SK-N-SH treated with all-trans-retinoic acid at 6 μM for 48 hours (cell line): ENCODE measurements at places on chromosomes 1 and 21.

DNA sequence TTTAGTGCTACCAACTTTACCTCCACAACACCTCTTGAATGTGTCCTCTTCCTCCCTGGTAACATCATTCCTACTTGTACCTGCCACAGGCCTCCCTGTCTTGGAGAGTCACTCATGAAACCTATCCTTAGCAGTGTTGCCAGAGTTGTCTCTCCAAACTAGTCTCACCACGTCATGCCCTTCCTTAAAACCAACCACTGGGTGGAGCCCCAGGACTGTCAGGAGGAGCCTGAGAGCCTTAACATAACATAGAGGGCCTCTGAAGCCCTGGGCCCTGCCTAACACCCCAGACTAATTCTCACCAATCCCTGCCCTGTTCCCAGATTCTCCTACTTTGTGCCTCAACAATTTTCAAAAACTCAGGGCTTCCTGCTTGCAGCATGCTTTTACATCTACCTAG lies 65.3 kb downstream of the ZNF697 start:
- peak; percentile 97 for ATAC-seq

DNA sequence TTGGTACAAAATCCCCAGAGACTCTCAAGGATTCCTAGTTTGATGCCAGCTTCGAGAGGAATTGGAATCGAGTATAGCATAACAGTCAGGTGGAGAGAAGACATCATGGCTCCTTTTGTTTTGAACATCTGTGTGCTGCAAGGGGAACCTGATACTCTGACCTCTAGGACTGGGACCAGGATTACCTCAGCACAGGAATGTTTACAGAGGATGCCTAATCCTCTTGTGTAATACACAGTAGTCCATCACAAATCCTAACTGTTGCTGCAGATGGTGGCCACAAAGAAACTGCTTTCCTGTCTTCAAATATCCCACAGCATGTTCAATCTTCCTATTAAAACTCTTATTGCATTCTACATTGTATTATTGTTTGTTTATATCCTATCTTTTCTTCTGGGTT lies 111.8 kb upstream of the PRMT6 start:
- ATAC-seq = no peak

DNA sequence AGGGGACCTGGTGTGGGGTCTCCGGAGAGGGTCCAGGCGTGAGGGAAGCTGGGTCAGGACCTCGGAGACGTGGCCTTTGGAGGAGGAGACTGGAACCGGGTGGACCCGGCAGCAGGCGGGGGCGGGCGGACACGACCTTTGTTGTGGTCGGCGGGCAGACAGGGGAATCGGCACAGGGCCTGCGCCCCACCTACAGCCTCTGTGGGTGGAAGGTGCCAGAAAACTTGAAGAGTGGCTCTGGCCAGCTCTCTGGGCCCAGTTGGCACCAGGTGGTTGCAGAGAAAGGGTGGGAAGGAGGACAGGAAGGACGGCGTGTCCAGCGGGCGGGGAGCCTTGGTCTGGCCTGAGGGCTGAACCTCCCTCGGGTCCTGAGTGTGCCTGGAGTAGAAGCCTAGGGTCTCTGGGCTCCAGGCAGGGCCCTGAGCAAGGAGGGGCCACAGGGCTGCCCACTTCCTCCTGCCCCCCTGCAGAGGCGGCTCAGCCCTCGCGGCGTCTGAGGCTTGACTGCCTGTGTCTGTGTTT lies 7.7 kb upstream of the TTLL10 start:
- ATAC-seq = no peak

DNA sequence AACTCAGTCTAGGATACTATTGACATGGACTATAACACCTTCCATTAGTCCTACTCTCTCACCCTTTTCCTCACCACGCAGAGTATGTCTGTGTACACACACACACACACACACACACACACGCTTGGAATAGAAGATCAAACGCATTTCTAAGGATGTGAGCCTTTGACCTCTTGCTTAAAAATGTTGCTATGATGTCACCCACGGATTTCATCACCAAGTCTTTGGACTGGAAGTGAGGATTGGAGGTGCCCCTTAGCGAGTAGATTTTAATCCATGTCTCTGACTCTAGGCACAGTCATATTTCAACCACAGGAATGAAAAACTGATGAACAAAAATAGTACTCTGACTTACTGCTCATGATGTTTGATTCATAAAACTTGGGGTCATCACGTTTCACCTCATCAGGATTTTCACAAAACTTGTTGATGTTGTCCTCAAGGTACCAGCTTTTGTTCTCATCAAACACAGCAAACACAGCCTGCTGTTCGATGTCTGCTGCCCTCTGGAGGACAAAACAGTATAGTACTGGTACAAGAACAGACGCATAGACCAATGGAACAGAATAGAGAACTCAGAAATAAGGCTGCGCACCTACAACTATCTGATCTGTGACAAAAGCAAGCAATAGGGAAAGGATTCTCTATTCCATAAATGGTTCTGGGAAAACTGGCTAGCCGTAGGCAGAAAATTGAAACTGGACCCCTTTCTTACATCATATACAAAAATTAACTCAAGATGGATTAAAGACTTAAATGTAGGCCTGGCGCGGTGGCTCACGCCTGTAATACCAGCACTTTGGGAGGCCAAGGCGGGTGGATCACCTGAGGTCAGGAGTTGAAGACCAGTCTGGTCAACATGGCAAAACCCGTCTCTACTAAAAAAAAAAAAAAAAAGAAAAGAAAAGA lies 39.9 kb downstream of the F5 start:
- ATAC-seq = peak; percentile 94

DNA sequence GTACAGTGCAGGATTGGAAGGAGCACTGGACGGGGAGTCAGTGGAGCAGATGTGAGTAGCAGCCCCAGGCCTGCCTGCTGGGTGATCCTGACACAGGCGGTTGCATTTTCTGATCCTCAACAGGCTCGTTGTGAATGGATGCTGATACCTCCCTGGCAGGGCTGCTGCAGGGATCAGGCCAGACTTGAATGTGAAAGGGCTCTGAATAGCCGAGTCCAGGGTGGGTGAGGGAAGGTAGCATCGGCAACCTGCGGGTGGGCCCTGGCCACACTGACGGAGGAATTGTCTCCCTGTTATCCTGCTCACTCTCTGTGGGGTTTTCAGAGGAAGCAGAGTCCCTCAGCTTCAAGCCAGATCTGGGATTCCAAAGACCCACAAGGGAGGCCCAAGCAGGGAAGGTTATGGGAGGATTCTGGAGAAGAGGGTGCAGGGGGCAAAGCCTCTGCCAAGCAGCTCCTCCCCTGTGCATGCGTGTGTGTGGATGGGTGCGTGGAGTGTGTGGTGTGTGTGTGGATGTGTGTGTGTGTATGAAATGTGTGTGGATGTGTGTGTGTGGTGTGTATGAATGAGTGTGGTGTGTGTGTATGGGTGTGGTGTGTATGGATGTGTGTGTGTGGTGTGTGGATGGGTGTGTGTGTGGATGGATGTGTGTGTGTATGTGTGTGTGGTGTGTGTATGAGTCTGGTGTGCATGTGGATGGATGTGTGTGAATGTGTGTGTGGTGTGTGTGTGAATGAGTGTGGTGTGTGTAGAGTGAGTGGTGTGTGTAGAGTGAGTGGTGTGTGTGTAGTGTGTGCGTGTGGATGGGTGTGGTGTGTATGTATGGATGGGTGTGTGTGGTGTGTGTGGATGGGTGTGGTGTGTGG lies 100.3 kb downstream of the UBIAD1 start:
- ATAC-seq = no peak

GRCh38 chr1:76480827-76481226 lies 386.5 kb upstream of the ST6GALNAC5 start:
- ATAC-seq = peak; percentile 57

GRCh38 chr1:156510709-156511108 lies 10.1 kb upstream of the MEF2D start:
- peak; percentile 21; the same call in 2 of the 3 replicates for ATAC-seq

- ATAC-seq = no peak
Observed at GRCh38 chr1:108327534-108328466, 83.9 kb upstream of the NBPF4 start.

GRCh38 chr21:46226920-46227599 lies 1.5 kb downstream of the LSS start:
- no peak for ATAC-seq

DNA sequence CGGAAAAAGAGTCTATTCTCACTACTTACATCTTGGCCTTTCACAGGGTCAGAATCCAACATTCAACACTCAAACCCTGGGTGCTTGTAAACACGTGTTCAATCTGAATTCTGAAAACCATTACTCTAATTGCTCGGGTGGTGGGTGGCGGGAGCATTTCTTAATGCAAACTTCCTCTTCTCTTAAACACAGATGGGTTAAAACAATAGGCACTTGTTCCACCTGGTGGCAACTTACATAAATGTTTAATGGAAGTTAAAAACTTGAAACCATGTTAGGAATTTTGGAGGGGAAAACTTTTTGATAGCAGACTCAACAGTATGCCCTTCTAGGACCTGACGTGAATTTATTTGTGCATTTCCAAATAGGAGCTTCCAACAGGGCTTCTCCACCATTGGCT lies 23.4 kb upstream of the TDRD10 start:
- ATAC-seq = peak; percentile 16; the same call in 2 of the 3 replicates

- ATAC-seq = no peak
Observed at GRCh38 chr1:44421446-44421884, 16.4 kb downstream of the RNF220 start.

GRCh38 chr1:82646888-82647287 lies 846.2 kb downstream of the ADGRL2 start:
- no peak for ATAC-seq

GRCh38 chr1:225739542-225740107 lies 38.0 kb upstream of the SRP9 start:
- no peak for ATAC-seq

DNA sequence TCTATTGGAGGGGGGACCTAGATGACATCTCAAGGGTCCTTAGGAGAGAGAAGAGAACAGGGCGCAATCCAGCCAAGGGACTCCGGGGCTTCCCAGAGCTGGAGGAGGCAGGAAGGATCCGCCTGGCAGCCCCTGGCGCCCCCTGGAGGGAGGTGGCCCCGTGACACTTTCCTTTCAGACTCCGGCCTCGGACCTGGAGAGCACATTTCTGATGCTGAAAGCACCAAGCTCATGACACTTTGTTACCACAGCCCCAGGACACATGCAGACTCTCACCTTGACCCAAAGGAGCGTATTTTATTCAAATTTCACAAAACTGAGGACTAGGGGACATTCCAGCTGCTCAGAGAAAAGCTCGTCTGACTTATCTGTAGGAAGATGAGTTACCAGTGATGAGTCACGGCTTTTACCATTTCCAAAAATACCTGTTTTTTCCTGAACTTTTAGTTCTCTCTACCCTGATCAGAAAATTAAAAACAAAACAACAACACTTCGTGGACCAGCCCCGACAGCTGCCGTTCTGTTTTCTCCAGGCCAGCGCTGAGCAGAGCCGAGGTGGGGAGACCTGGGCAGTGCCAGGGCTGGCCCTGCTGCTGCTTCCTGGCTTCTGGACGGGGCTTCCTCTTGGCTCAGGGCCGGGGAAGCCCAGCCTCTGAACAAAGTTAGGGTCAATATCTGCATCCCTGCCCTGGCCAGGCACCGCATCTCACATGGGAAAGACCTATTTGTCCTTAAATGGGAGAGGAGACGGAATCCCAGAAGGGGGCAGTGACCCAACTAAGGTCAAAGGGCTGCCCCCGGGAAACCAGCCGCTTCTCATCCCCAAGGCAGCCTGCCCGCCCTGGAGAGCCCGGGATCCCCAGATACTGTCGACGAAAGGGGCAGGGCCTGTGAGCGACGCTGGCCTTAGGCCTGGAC lies 21.6 kb upstream of the POFUT2 start:
- peak; percentile 94 for ATAC-seq
